NCI-H1694 (cell line): ENCODE measurements at places on chromosomes 5 and 9.
A peak's percentile ranks its signal among the peaks of the same experiment; 100 is the strongest.

DNA sequence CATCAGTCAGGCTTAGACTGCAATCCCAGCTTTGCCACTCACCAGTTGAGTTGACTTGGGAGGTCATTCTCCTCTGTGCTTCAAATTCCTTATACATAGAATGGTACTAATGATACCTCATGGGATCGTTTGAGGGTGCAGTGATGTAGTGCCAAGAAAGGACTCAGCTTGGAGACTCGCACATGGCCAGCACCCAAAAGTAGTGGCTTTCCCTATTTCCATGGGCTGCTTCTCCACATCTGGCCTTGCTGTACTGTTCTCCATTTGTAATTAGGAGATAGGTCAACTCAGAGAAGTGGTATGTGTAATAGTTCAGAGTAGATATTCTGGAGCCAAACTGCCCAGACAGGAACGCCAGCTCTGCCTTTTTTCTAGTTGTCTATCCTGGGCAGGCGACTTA, 5.5 kb downstream of the CCL19 start:
- DNase-seq: no peak

DNA sequence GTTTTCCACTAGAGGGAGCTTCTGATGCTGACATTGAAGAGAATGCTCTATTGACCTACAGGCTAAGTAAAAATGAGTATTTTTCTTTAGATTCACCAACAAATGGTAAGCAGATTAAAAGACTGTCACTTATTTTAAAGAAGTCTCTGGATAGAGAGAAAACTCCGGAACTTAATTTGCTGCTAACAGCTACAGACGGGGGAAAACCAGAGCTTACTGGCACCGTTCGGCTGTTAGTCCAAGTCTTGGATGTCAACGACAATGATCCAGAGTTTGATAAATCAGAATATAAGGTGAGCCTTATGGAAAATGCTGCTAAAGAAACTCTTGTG, 764 bp downstream of the PCDHA11 start:
- DNase-seq: peak; percentile 56

- DNase-seq: no peak
Observed at GRCh38 chr5:34524123-34524522, 132.0 kb upstream of the RAI14 start.

DNA sequence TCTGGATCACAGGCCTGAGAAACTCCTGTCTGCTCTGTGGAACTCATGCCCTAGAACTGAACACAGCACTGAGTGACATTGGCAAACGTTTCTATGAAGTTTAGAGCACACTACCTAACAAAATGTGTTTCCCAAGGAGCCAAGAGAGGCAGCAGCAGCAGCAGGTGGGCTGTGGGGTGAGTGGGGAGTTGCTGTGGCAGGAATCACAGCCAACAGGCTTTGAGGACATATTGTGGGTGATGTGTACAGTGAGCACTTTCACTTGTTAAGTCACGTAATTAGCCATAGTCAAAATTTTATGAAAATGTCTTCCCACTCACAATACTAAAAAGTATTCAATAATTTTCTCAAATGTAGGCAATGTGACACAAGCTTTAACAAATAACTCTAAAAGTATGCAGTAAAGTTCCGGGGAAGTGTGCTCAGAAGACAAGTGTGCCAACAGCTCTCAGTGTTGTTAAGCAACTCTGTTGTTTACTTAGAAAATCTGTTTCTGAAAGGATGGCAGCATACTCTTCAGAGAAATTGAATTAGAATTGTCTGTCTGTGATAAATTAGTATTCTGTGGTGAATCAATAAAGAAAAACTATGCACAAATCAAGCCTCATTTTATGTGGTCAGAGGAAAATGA, 482.1 kb downstream of the SEMA5A start:
- no peak for DNase-seq

DNA sequence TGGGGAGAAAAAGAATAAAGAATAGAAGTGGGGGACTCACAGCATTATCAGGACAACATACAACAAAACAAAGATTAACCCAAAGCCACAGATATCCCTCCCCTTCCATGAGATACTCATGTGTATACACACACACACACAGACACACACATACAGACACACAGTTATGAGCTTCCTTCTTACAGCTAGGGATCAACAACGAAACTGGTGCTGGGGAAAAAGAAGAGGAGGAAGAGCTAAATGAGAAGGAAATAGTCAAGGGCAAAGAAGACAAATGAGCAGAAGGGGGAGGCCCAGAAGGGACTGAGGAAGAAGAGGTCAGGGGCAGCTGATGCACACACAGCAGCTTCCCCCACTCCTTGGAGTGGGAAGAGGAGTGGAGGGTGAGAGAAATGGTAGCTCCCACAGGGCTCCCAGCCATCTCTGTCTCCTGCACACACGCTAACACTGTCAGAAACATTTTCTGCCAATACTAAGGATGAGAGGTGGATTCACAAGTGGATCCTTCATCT, 66.2 kb downstream of the SIL1 start:
- no peak for DNase-seq

GRCh38 chr5:154610321-154611154, 132.5 kb upstream of the HAND1 start:
- peak; percentile 37 for DNase-seq

DNA sequence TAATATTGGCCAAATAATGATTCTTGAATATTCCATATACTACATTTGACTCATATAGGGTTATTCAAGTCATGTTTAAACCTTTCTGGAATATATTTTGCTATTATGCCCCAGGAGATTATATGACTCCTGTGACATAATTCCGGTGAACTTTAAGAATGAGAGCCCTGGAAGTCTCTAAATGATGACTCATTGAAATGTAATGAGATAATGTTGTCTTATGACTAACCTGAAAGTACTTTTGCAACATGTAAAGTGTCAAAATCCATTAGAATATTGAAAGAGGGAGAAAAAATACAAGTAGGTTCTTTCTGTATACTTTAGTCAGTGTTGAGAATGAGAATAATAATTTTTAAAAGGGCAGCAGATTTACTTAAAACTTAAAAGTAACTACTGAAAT, 830.4 kb downstream of the MAT2B start:
- no peak for DNase-seq

DNA sequence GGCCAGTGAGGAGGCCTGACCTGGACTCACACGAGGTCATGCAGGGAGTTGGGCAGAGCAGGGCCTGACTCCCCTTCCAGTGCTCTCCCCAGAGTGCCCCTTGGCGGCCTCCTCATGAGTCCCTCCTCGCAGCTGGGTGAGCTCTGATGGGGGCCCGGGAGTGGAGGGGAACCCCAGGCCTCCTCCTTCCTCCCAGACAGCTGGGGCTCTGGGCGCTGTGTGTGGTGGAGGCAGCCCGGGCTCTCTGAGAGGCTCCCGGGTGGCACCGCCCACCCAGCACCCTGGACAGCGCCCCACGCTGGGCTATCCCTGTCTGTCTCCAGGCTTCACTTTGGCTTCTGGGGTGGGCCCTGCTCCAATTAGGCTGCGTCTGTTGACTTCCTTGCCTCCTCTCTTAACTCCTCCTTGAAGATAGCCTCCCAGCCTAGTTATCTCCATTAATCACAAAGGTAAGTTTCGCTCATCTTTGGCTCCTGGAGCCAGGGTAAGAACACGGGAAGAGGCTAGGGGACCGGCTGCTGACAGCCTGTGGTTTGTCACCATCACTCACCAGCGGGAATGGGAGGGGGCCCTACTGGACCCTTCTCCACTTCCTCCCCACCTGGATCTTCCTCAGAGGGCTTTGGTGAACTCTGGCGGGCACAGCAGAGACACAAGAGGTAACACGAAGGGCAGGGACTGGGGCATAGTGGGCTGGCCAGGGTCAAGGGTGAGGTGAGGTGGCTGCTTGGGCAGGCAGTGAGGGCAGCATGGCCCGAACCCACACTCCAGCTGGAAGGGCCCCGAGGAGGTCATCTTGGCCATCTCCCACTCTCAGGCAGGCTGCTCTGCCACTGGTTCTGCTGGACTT, 13.1 kb downstream of the PSD2 start:
- DNase-seq: no peak

- no peak for DNase-seq
Observed at GRCh38 chr5:181192337-181193046, 12.5 kb downstream of the TRIM7 start.

DNA sequence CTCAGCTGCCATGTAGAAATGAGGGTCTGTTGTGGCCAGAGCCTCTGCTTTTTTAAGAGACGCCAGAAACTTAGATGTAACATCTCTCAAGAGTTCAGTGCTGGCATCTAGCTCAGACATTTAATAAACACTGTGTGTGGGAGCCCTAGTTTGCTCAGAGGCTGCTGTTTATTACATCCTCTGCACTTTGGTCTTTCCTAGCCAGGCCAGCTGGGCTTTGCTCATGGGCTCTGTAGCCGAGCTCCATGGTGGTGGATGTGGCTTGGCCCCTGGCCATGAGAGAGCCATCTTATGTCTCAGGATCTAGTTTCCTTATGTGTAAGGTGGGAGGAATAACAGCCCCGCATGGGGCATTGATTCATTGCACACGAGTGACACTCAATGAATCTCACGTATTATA, 30.0 kb downstream of the ARHGEF37 start:
- no peak for DNase-seq

DNA sequence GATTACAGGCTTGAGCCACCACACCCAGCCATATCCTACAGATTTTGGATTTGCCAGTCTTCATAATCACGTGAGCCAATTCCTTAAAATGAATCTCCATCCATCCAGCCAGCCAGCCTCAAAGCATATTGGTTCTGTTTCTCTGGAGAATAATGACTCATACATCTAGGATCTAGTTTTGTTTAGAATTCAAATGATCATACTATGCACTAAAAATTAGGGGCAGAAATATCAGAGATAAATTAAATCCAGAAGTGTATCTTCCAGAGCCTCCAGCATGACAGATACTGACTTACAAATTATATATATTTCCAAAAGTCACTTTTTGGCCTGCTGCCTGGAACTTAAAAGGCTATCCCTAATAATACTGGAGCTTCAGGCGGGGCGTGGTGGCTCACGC, 119.1 kb upstream of the NR5A1 start:
- no peak for DNase-seq

DNA sequence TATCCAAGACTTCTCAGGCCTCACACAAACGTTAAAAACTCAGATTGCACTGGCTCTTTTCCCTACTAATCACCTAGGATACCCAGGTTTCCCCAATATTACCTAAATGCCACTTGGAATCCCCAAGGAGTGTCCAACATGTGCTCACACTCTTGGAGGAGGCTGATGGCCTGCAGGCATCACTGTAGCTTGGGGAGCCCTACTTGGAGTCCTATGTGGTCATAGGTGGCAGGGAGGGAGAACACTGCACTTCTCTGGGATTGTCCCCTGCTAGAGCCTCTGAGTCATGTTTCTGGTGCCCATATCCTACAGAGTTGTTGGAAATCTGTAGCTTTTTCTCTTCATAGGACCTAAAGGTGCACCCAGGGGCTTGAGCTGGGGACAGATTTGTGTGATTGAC, 433.7 kb downstream of the ARHGEF28 start:
- DNase-seq: no peak

GRCh38 chr5:100821751-100822150, 81.3 kb downstream of the ST8SIA4 start:
- DNase-seq: no peak
